ENCODE measurements at places on chromosomes 16 and 17. TPM values are rescaled to one million over a fixed set of nuclear protein-coding genes. Genes with fewer than 3 reads are reported as not detected.

CRYBA1 gene
- polyA plus RNA-seq = not detected

DNA sequence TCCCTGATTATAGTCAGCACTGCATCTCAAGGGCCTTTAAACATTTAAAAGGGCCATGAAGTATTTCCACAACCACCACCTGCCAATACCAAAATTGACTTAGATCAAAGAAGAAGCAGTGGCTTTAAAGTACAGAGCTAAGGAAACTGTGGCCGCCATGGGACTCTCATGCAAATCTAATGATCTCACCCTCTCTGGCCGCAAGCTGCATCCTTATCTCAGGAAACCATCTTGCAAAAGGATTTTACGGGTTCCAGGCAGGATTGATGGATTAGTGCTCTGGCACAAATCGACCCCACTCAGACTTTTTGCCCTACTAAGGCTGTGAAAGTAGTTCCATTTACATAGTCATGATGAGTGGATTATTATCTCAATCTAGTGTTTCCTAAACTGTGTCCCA lies 22.6 kb downstream of the CDRT4 start:
- no peak for DNase-seq

GRCh38 chr17:15409721-15410250 lies 57.6 kb downstream of the CDRT4 start:
- DNase-seq = no peak

STRADA gene
- polyA plus RNA-seq = 41.8 TPM

- DNase-seq = no peak
These were observed 1.7 kb downstream of the TXNDC17 start for GRCh38 chr17:6642592-6642991.

DNA sequence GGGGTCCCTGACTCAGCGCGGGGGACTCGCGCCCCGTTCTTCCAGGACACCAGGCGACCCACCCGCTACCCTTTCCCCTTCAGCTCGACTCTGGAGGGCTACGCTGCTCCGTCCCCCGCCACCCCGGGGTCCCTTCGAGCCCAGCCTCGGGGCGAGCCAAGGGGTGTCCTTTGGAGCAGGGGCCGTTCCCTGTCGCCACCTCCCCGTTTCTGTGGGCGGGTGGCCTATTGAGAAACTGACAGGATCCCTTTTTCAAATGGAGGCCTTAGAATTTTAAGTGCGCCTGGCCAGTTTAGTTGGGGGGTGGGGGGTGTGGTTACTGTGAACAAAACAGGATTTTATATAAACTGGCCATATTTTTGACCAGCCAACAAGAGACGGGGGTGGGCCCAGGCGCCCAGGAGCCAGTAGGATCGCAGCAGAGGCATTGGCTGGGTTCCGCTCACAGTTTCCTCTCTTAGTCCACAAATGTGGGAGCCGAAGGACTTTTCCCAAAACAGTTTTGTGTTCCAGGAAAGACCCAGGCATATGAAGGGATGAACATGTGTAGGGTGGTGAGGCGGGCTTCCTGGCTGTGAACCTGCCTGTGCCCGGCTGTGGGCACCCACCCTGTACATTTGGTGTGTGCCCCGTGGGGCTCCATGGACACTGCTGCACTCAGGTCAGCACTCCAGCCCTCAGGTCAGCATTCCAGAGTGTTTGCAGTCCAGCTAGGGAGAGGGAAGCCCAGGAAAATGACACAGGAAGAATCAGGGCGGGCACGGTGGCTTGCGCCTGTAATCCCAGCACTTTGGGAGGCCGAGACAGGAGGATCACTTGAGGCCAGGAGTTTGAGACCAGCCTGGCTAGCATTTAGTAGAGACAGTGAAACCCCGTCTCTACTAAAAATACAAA lies 722 bp upstream of the TIMP2 start:
- DNase-seq = no peak

DNA sequence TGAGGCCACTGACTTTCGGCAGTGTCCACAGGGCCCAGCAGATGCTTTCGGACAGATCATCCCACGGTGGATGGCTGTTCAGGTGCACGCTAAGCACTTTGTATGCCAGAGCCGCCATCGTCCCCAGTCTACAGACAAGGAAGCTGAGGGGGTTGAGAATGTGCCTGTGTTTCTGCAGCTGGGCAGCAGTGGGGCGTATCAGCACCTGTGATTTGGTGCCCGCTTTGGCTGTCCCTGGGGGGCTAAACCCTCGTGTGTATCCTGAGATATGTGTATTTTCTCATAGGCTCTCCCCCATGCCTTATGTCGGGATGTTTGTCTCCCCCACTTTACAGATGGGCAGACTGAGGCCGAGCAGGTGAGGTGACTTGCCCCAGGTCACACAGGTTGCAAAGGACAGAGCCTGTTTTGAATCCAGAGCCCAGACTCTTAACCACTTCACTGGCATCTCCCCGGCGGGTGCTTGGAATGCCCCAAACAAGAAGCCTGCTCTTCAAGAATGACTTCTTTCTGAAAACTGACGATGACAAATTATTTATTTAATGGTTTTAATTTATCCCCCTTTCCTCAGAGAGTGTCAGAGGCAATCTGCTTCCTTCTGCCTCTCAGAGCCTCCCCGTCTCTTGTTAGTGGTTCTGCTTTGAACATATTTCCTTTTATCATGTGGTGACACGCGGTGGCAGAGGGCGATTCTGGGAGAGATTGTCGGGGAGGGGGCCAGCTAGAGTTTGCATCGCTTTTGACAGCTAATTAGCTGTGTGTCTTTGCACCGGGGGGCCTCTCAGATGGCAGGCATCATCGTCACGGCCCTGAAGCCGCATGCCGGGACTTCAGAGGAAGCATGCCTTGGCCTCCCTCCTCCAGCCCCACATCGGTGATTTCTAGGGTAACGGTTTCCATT lies 149.6 kb upstream of the CIBAR2 start:
- no peak for DNase-seq

- no peak for DNase-seq
These were observed 37.4 kb downstream of the SOCS1 start for GRCh38 chr16:11218604-11218962.

CES5A gene
- polyA plus RNA-seq = not detected

GRCh38 chr16:81491541-81492188 lies 47.1 kb downstream of the CMIP start:
- DNase-seq = no peak

- DNase-seq = peak; percentile 51
These were observed 65.2 kb downstream of the ARSG start for GRCh38 chr17:68356520-68356919.

ABCA8 gene
- not detected for polyA plus RNA-seq

KRTAP4-9 gene
- not detected for polyA plus RNA-seq

DNA sequence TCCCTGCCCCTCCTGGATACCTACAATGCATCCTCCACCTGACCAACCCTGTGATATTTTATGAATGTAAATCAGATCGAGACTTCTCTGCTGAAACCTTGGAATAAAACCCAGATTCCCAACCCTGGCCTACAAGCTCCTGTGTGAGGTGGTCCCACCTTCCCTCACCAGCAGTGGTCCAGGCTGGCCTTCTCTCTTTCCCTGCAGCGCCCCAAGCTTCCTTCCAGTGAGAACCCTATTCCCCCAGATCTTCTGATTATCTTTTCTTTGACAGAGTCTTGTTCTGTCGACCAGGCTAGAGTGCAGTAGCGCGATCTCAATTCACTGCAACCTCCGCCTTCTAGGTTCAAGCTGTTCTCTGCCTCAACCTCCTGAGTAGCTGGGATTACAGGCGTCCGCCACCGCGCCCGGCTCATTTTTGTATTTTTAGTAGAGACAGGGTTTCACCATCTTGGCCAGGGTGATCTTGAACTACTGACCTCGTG lies 2.5 kb upstream of the HELZ start:
- no peak for DNase-seq

GRCh38 chr16:14095883-14096551 lies 24.9 kb downstream of the MRTFB start:
- DNase-seq = no peak

RAD51C gene
- polyA plus RNA-seq = 267 TPM

ARL6IP1 gene
- 277 TPM for polyA plus RNA-seq

DNA sequence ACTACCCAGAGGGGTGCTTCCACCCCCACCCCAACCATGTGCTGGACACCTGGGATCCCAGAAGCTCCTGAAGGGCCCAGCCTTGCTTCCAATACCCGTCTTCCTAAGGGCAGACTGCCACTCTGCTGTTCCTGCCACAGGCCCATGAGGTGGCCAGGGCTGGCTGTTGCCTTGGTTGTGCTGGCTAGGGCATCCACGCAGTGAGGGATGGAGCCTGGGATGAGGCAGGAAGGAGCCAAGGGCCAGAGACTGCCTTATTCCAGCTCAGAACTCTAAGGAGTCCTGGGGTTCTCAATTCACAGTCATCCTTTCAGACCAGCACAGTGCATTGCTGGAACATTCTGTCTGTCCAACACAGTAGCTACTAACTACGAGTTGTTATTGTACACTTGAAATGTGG lies 37.8 kb downstream of the BCO1 start:
- no peak for DNase-seq

- no peak for DNase-seq
These were observed 818 bp upstream of the CBX8 start for GRCh38 chr17:79797492-79798298.

- DNase-seq = no peak
These were observed 8.6 kb downstream of the C16orf90 start for GRCh38 chr16:3486506-3487215.

PAQR4 gene
- 1.8 TPM for polyA plus RNA-seq

DNA sequence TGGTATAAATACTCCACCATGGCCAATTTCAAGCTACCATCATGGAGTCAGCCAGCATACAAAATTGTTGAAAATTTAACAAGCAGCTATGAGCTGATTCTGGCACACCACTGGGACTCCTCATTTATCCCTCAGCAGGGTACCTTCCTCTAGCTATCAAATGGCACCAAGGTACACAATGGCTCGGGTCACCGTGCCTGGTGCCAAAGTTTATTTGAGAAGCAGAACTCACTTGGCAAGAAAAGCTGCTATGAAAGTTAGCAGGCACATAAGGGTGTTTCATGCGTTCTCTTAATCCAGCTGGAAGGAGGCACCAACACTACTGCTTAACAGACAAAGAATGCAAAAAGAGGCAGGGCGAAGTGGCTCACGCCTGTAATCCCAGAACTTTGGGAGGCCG lies 51.6 kb downstream of the IKZF3 start:
- DNase-seq = no peak

MT4 gene
- not detected for polyA plus RNA-seq

DNA sequence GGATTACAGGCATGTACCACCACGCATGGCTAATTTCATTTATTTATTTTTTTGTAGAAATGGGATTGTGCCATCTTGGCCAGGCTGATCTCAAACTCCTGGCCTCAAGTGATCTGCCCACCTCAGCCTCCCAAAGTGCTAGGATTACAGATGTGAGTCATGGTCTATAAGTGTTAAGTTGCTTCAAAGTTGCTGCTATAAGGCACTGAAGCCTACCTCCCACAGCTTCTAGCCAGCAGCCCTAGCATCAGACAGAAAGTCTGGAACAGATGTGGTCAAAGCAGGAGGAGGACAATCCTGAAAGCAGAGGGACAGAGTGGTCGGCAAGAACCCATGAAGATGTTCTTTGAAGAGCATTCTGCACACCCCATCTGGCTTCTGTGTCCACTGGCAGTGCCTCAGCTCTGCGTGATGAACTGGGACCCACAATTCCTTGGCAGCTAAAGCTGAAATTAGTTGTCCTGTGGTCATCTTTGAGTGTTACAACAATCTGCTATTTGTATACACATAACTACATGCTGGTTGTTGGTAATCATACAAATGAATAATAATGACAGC lies 11.2 kb downstream of the MAP3K14 start:
- no peak for DNase-seq

CIBAR2 gene
- 0.17 TPM for polyA plus RNA-seq

DNA sequence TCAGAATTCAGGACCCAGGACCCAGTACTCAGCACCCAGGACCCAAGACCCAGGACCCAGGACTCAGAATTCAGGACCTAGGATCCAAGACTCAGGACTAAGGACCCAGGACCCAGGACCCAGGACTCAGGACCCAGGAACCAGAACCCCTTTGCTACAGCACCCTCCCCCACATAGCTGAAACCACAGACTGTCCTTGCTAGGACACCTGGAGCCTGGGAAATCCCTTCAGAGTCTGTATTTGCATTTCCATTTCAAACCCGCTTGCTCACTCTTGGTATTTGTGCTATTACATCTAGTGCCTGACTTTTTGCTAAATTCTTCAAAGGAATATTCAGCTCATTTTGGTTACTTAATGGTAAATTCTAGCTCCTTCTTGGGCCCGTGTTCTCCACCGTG lies 275.8 kb upstream of the MAF start:
- peak; percentile 19 for DNase-seq

KRTAP17-1 gene
- not detected for polyA plus RNA-seq

DNA sequence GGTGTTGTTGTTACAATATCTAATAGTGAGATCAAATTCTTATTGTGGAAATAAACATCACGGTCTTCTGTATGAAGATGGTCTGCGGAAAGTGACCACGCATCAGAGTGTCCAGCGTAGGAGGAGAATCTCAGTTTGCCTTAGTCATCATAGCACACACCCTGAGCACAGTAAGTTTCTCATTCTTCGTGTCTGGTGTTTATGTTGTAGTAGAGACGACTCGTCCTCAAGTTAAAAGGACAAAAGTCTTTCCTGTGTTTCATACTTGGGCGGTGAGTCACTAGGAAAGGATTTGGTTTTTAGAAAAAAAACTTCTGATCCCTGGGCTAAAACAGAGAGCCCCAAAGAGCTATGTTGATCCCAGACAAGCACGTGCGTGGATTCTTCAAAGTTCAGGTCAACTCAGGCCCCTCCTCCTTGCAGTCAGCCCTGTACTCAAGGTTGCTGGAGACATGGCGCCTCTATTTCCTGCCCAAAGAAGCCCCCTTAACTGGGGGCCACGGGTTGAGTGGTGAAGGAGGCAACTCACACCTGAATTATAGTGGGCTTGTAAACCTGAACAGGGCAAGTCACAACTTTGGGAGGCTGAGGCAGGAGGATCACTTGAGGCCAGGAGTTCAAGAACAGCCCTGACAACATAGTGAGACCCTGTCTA lies 170.4 kb downstream of the ZFHX3 start:
- DNase-seq = no peak

- DNase-seq = no peak
These were observed 4.0 kb downstream of the TAC4 start for GRCh38 chr17:49843774-49844350.

EVPLL gene
- polyA plus RNA-seq = not detected

- DNase-seq = no peak
These were observed 13.4 kb upstream of the SLC38A8 start for GRCh38 chr16:84055801-84056634.

- no peak for DNase-seq
These were observed 215.1 kb downstream of the PRKCA start for GRCh38 chr17:66517336-66518009.

- no peak for DNase-seq
These were observed 31.8 kb downstream of the MRM1 start for GRCh38 chr17:36632916-36633771.

DNA sequence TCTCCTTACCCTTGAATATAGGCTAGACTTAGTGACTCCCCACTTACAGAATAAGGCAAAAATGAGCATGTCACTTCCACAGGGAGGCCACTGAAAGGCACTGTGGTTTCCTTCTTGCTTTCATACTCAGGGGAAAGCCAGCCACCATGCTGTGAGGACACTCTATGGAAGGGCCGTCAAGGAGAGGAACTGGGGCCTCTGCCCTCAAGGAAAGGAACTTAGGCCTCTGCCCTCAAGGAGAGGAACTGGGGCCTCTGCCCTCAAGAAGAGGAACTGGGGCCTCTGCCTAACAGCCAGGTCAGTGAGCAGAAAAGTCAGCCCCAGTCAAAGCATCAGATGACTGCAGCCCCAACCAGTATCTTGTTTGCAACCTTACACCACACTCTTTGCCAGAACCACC lies 30.1 kb downstream of the VPS35 start:
- DNase-seq = peak; percentile 76

All from GM12878 (cell line).